ENCODE measurements at places on chromosomes 12 and 14.

DNA sequence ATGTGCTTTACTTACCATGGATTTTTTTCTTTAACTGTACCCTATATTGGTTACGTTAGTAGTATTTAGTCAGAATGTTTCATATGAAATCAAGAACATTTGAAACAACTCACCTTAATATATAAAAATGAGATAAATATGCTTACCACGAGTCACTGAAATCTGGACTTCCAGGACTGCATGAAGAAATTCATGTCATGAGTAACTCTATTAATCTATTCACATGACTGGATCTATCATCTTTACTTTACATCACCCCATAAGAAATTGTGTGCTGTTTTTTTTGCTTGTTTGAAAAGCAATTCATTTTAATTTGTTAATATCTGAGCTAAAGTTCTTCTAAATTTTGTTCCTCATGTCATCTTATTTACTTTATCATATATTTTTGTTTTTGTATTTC, 5.2 kb downstream of the EPYC start:
- no peak for DNase-seq

DNA sequence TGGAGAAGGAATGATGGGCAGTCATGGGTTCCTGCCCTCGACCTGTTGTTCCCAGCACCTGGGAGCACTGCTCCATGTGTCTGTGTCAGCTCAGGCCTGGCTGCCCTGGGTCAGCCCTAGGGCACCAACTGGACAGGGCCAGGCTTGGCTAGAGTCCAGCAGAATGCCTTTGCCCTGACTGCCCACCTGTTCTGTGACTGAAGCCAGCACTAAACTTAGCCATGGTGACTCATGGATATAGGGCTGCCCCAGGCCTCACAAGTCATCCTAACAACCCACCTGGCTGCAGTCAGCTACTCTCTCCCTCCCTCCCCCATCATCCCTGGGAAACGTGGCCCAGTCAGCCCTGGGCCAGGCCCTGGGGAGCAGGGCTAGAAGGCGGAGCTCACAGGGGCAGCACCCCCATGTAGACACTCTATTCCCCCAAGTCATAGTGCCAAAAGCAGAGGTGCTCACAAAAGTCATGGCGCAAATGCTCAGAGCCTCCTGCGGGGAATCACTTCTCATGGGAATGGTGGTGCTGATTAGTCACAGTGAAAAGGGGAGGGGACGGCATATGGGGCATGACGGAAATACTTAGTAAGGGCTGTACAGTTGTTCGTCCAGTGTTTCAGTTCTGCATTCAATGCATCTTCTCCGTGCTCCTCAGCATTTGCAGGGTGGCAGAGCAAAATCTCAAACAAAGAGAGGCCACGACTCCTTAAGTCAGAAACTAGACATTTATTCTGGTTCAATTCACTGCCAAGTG, 52.0 kb upstream of the NTF3 start:
- DNase-seq: peak; percentile 51

DNA sequence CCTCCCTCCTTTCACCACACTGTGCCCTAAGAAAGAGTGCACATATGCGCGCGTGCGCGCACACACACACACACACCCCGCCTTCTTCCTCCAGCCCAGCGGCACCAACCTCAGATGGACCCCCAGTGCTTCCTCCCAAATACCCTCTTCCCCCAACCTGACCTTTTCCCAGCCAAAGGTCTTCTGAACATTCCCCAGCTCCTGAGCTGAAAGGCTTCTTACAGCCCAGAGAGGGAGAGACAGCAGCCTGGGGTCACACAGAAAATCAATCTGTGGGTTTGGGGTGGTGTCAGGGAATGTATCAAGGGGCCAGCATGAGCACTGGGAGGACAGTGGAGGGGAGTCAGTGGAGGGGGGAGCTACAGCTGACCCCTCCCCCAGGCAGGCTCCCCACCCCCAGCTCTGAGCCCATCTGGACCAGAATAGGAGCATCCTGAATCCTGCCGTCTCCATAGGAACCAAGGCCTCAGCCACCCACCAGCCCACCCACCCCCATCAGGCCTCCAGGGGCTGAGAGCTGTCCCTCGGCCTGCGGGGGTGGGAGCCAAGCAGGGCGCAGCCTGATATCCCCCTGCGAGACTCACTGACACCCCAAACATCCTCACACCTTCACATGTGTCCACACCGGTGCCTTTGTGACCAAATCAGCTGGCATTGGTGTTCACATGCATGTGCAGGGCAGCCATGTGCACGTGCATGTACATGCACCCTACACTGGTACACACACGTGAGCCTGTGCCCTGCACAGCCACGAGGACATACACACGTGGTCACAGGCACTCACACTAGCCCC, 5.7 kb downstream of the RASAL1 start:
- no peak for DNase-seq

- peak; percentile 80 for DNase-seq
These were observed 24.5 kb upstream of the PPP1R13B start for GRCh38 chr14:103871596-103872480.

DNA sequence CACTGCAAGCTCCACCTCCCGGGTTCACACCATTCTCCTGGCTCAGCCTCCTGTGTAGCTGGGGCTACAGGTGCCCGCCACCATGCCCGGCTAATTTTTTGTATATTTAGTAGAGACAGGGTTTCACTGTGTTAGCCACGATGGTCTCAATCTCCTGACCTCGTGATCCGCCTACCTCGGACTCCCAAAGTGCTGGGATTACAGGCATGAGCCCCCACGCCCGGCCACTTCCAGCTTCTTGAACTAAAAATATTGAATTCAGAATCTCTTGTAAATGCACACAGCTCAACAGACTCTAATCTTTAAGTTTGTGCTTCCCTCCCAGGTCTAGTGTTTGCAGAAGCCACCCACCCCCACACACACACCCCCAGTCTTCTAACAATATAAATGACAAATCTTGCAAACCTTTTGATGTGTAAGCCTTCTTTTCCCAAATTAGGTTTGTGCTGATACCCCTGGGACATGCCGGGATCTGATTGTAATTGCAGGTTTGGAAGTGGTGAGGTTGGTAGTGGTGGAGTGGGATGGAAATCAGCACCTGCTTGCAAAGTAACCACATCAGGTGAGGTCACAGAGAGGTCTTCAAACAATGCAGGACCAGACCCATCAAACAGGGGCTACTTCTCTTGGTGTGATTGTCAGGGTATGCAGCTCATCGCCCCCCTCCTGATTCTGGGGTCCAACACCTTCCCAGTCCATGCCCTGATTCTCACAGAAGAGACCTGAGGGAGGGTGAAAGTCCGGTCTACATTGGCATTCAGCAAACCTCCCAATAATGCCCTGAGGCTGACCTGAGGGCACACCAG, 51.4 kb upstream of the GPR132 start:
- no peak for DNase-seq

DNA sequence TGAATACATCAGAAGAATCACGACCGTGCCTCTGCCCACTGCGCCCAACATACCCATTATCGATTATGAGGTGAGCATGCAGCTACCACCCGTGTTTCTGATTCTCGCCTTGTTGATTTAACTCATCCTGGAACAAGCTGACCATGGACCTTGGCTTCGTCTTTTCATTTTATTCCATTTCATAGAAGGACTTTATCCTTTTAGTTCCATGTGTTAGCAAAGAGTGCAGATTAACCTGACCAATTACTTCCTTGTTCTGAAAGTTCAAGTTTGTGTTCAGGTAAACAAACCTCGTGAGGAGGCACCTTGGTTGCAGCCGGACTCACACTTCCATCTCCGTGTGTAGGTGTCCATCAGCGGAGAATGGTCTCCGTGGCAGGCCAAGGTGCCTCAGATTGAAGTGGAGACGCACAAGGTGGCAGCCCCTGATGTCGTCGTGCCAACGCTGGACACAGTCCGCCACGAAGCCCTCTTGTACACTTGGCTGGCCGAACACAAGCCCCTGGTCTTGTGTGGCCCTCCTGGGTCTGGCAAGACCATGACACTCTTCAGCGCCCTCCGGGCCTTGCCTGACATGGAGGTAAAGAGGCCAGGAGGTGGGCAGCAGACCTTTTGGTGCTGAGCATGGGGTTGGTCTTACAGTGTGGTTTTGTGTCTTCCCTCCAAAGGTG, 52.2 kb downstream of the DYNC1H1 start:
- no peak for DNase-seq

DNA sequence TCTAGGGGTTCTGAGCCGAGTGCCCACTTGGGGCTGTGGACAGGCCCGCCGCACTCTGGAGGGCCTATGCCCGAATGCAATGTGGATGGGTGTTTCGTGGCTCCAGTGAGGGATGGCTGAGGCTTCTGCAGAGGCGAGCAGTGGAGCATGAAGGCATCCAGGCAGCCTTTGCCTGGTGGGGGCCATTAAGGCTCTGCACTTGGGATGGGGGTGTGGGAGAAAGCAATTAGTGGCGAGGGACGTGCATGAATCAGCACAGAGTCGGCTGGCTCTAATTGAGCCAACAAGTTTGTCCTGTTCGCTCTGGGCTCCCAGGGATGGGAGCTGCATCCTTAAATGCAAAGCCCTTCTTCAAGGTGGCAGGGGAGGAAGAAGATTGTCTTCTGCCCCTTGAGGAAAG, 346.9 kb upstream of the FKBP4 start:
- no peak for DNase-seq

- no peak for DNase-seq
These were observed 14.8 kb upstream of the KRT81 start for GRCh38 chr12:52305921-52306705.

GRCh38 chr12:68835333-68835908, 27.4 kb downstream of the MDM2 start:
- no peak for DNase-seq

GRCh38 chr12:31518680-31519227, 72.2 kb downstream of the DENND5B start:
- DNase-seq: peak; percentile 85

DNA sequence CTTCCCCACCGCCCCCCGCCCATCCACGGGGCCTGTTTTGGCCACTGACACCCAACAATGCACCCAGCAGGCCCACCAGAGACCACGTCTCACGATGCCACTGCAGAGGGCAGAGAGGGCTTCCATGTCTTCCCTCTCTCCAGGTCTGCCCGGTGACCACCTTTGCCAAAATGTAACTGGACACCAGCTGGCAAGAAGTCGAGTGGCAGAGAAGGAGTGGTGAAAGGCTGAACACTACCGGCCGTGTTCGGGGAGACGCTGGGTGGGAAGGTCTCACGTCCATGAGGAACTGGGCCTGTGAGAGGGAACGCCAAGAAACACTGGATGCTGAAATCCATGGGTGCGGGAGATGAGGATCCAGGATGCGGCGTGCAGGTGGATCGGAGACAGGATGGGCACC, 308.2 kb downstream of the ADGRD1 start:
- DNase-seq: no peak

DNA sequence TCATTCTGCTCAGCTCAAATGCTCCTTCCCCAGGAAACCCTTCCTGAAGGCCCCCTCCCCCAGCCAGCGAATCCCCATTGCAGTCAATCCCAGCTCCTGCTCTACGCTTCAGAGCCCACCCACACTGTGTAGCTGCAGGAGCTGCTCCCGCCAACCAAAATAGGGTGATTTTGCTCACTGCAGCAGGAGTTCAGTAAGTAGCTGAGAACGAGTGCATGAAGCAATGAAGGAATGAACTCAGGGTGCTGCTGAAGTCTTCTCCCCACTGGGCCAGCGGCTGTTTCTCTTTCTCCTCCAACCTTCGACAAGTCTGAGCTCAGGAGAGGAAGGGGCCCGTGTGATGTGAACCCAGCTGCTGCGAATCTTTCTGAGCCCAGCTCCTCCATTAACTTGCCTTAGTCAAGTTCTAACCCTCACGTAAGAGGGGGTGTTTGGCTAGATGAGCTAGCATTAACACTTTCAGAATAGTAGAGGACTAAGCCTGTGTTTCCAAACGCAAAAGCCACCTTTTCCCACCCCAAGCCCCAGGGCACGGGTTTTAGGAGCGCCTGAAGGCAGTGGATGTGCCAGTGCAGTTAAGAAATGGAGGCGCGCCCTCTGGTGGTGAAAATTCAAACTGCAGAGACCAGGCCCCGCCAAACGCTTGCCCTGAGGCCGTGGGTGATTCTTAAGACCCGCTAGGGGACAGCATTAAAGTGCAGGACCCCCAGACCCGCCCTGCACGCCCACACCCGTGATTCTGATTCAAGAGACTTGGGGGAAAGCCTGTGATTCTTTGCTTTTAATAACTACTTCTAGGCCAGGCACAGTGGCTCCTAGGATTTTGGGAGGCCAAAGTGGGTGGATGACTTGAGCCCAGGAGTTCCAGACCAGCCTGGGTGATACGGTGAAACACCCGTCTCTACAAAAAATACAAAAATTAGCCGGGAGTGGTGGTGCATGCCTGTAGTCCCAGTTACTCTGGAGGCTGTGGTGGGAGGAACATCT, 11.9 kb upstream of the SERPINA4 start:
- DNase-seq: peak; percentile 58

DNA sequence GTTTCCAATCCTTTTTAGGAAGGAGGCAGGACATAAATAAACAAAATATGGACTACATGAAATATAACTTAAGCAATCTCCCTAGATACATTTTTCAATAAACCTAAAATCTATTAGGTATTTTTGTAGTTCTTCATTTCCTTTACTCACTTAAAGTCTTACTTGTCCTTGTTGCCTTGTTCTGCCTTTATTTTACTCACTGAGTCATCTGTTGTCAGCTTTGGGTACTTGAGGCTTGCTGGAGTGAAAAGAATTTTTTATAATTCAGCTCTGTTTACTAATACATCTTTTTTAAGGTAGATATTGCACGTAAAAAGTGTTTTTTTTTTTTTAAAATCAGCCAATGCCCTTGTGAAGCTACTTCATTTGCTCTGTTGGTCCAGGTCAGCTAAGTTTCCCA, 216.2 kb downstream of the PELI2 start:
- DNase-seq: no peak

GRCh38 chr12:127162902-127163301, 1104.1 kb upstream of the TMEM132C start:
- peak; percentile 46 for DNase-seq

DNA sequence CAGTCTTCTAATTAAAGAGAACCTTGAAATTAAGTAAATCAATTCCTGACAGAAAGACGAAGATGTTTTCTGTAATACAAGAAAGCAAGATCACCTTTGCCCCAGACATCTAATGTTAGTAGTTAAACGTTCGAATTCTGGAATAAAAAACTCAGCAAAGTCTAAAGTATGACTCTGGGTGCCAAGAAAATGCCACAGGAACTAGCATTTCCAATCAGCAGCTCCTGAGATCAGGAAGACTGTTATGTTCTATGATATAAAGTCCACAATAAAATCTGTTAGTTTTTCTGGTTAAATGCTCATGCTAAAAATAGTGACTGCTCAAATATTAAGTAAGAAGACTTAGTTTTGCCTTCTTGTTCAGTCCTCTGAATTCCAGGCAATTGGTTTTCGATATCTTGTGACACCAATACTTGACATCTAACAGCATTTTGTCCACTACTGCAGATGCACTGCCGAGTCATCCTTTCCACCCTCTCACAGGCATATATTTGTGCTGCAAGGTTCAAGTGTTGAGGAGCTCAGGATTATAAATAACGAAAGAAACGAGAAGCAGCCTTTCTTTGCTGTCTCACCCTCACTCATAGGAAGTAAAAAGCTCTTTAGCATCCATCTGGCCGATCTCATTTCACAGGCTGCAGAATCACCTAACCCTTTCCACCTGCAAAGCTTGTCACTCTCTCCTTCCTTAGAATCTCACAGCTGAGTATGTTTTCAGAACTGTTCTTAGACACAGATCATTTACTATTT, 32.0 kb downstream of the SSH1 start:
- DNase-seq: no peak

Data from RWPE1 (cell line).